Endothelial cell (in vitro differentiated cells): ENCODE measurements at places on chromosomes 16 and 17. TPM values are rescaled to one million over a fixed set of nuclear protein-coding genes. Genes with fewer than 3 reads are reported as not detected.

- peaks cover 7% of the 10 kb centered on the region for H3K27me3 ChIP-seq
- H3K4me1 ChIP-seq = peaks cover 2% of the 10 kb centered on the region
- no peak for DNase-seq
- H3K4me3 ChIP-seq = no peak overlapping the region
- no peaks in the 10 kb centered on the region for H3K36me3 ChIP-seq
Observed at GRCh38 chr17:37737971-37738370, 6.9 kb downstream of the HNF1B start.

DNA sequence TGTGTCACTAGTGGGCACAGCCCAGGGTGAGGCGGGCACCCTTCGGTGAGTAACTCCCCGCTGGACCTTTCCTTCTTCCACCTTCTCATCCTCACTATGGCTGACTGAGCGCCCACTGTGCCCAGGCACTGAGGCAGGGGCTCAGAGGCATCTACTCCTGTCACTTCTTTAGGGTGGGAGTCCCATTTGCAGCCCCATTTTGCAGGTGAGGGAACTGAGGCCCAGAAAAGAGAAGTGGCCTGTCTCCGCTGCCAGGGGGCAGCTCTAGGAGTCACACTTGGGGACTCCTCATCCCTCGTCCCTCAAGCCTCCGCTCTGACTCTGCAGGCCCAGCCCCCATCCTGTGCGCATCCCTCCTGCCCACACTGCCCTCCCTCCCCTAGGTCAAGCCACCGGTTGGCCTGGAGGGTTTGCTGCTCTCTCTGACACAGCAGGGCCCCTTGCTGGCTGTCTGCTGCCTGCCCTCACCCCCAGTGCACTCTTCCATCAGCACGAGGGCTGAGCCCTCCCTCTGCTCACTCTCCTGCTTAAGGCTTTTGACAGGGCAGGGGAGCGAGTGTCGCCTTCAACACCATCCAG is 62.4 kb downstream of the CNGB1 start:
- no peaks in the 10 kb centered on the region for H3K36me3 ChIP-seq
- H3K27me3 ChIP-seq = peaks cover 16% of the 10 kb centered on the region
- peaks cover 13% of the 10 kb centered on the region for H3K4me1 ChIP-seq
- H3K27ac ChIP-seq = no peak overlapping the region

- H3K27me3 ChIP-seq = no peaks in the 10 kb centered on the region
- no peak overlapping the region for H3K4me3 ChIP-seq
- no peak overlapping the region for H3K27ac ChIP-seq
Observed at GRCh38 chr17:28928061-28928460, 23.3 kb downstream of the PHF12 start.

DNA sequence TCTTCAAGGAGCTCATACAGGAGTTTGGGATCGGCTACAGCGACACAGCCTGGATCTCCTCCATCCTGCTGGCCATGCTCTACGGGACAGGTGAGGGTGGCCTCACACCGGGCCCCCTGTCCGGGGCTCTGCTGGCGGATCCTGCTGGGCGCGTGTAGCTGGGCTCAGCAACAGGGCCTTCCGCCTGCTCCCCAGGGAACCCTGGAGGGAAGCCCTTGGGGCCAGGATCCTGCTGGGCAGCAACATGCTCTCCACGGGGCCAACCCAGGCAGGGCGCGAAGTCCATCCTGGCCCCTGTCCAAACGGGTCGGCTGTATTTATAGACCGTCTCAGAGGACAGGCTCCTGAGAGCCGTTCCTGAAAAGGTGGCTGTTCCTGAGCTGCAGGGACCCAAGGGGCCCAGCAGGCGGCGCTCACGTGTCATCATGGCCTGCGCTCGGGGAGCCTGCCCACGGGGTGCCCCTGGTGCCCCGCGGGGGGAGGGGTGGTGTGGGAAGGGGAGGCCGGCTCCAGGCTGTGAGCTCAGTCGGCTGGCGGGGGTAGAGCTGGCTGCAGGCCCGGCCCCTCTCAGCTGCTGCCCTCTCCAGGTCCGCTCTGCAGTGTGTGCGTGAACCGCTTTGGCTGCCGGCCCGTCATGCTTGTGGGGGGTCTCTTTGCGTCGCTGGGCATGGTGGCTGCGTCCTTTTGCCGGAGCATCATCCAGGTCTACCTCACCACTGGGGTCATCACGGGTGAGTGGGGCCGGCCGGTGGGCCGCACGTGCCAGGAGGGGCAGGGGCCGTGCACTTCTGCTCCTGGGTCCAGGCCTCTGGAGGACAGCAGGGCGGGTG is 7.5 kb downstream of the SLC16A3 start:
- H3K4me3 ChIP-seq = no peak overlapping the region
- peaks cover 10% of the 10 kb centered on the region for H3K27me3 ChIP-seq
- DNase-seq = peak; percentile 77
- H3K36me3 ChIP-seq = no peaks in the 10 kb centered on the region
- peaks cover 6% of the 10 kb centered on the region for H3K4me1 ChIP-seq

DNA sequence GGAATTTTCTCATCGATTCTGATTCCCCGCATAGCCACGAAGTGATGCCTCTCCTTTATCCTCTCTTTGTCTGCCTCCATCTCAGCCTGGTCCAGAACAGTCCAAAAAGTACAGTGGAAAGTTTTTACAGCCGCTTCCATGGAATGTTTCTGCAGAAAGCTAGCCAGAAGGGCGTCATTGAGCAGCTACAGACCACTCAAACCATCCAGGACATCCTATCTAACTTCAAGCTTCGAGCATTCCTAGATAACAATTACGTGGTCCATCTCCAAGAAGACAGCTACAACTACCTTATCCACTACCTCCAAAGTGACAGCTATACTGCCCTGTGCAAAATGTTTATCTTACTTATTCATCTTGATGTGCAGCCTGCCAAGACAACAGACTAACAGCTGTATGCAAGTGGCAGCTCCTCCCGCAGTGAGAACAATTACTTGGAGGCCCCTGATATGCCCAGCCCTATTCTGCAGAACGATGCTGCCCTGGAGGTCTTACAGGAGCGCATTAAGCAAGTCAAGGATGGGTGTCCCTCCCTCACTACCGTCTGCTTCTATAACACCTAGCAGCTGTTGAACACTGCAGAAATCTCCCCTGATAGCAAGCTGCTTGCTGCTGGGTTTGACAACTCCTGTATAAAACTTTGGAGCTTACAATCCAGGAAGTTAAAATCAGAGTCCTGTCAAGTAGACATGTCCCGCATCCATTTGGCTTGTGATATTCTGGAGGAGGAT is 38.9 kb downstream of the SLFN12L start:
- DNase-seq = no peak
- peaks cover 15% of the 10 kb centered on the region for H3K27me3 ChIP-seq
- H3K4me1 ChIP-seq = peaks cover 10% of the 10 kb centered on the region
- H3K4me3 ChIP-seq = peak overlapping the region; percentile 28

DNA sequence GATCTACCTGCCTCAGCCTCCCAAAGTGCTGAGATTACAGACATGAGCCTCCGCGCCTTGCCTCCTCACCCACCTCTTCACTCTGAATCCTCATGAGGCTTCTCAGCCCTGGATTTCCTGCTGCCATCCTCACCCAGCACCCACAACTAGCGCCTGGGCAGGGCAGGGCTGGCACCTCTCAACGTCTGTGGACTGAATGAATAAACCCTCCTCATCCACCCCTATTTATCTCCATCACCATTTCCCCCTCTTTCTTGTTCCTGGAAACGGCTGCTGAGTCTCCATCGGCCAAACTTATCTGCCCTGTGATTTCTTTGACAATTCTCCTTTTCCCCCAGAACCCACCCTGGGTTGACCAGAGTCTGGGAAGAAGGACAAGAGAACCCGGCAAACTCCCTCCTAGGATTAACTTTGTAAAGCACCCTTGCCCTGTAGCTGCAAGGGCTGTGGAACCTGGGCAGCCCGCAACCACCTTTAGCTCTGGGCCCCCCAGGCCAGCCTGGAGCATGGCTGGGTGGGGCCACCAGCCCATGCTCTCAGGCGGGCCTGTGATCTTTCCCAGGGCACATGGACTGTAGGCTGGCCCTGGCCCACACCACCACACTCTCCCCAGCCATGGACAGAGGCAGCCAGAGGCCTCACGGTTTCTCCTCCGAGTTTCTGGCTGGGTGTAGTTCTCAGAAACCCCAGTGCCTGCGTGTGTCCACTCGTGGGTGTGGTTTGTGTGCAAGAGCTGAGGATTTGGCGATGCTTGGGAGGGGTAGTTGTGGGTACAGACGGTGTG is 2.4 kb downstream of the SPN start:
- peaks cover 18% of the 10 kb centered on the region for H3K4me1 ChIP-seq
- H3K27ac ChIP-seq = no peak overlapping the region
- no peaks in the 10 kb centered on the region for H3K36me3 ChIP-seq
- DNase-seq = no peak
- H3K27me3 ChIP-seq = peaks cover 5% of the 10 kb centered on the region

GRCh38 chr17:56064506-56064905 is 88.8 kb upstream of the ANKFN1 start:
- no peak overlapping the region for H3K4me3 ChIP-seq
- no peaks in the 10 kb centered on the region for H3K27me3 ChIP-seq
- DNase-seq = no peak
- no peaks in the 10 kb centered on the region for H3K36me3 ChIP-seq
- H3K27ac ChIP-seq = no peak overlapping the region
- no peaks in the 10 kb centered on the region for H3K4me1 ChIP-seq

OMG gene
- total RNA-seq = not detected
